Fibroblast of villous mesenchyme (primary cell): ENCODE measurements at places on chromosomes 1 and 21.

- peak; percentile 27 for DNase-seq
Measured at GRCh38 chr1:161114556-161114955, 3.3 kb downstream of the PFDN2 start.

- no peak for DNase-seq
Measured at GRCh38 chr1:230750576-230750975, 3.4 kb downstream of the CAPN9 start.

DNA sequence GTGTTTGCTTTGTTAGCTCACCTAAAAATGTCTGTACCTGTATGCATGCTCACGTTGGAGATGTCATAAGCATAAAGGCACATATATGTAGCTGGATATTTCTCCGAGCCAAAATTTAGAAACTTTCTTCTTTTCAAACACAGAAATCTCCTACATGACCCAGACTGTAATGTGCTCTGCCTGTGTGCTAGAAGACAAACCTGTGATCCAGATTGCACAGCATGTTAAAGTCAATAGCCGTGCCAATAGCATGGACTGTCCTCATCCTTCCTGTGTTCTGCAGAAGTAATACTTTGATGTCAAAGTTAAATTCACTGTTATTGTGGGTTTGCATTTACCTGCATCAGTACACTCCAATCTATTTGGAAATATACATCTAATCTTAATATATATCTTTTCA lies 346.2 kb upstream of the ZRANB2 start:
- no peak for DNase-seq

DNA sequence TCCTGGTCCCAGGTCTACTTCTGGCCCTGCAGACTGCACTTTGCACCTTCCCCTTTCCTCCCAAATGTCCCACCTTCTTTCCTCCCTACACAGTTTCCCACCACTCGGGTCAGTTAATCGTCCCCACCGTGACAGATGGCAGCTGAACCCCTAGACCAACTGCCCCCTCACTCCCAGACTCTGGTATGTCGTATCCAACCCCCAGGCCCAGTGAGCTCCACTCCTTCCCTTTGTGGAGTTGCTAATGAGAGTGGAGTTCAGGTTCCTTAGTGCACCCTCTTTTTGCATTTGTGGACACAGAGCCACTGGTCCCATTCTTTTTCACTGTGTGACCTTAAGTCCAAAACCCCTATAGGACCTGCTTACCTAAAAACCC lies 1.8 kb downstream of the MAN1C1 start:
- no peak for DNase-seq

- no peak for DNase-seq
Measured at GRCh38 chr1:31793586-31794285, 22.1 kb downstream of the SPOCD1 start.

GRCh38 chr1:233544304-233544703 lies 69.6 kb upstream of the KCNK1 start:
- DNase-seq, result no peak
